ENCODE measurements at places on chromosomes 11 and 22. TPM values are rescaled to one million over a fixed set of nuclear protein-coding genes. Genes with fewer than 3 reads are reported as not detected.

Gene PTGDR2
- polyA plus RNA-seq = 1.4 TPM

Gene ACTN3
- polyA plus RNA-seq = 24.1 TPM

Gene SLC16A8
- 2.7 TPM for polyA plus RNA-seq

Gene C11orf86
- not detected for polyA plus RNA-seq

Gene CYB561A3
- 16.4 TPM for polyA plus RNA-seq

Gene MS4A1
- 0.68 TPM for polyA plus RNA-seq

Gene XKR3
- not detected for polyA plus RNA-seq

Gene IL17REL
- polyA plus RNA-seq = not detected

Gene PNPLA2
- polyA plus RNA-seq = 27.6 TPM

Gene CRYBB2
- not detected for polyA plus RNA-seq

Gene CARD18
- polyA plus RNA-seq = not detected

Gene LIF
- polyA plus RNA-seq = 0.76 TPM

Gene OR9I1
- polyA plus RNA-seq = not detected

Gene OR51E2
- polyA plus RNA-seq = 0.83 TPM

Gene FAM83F
- polyA plus RNA-seq = 0.09 TPM

Gene TSSK2
- not detected for polyA plus RNA-seq

Gene PHLDA2
- 0.24 TPM for polyA plus RNA-seq

Gene P2RX6
- polyA plus RNA-seq = 26.5 TPM

Gene FGF19
- 0.53 TPM for polyA plus RNA-seq

Gene MOV10L1
- 0.82 TPM for polyA plus RNA-seq

Gene PRODH
- 12.3 TPM for polyA plus RNA-seq

Gene CCDC88B
- 3.9 TPM for polyA plus RNA-seq

Gene ACR
- 0.42 TPM for polyA plus RNA-seq

Gene PGA5
- polyA plus RNA-seq = 1.7 TPM

Gene YIF1A
- 48.9 TPM for polyA plus RNA-seq

Gene FAT3
- polyA plus RNA-seq = 1.8 TPM

Gene KIRREL3
- polyA plus RNA-seq = 0.80 TPM

Gene OR56A1
- polyA plus RNA-seq = not detected

Gene PTPRCAP
- 1.1 TPM for polyA plus RNA-seq

Gene NXPE1
- not detected for polyA plus RNA-seq

Gene C11orf87
- 0.06 TPM for polyA plus RNA-seq

Gene CTTN
- polyA plus RNA-seq = 99.5 TPM

Gene MRGPRX4
- polyA plus RNA-seq = not detected

Gene CYP2D6
- 1.2 TPM for polyA plus RNA-seq

Gene TRIM51
- polyA plus RNA-seq = not detected

Gene GGT5
- 10.8 TPM for polyA plus RNA-seq

Measured in forelimb muscle (tissue), 1 donor.